ENCODE measurements at places on chromosomes 16 and 17.
A peak's percentile ranks its signal among the peaks of the same experiment; 100 is the strongest.

GRCh38 chr16:11133344-11133943 lies 122.6 kb downstream of the SOCS1 start:
- DNase-seq, result no peak

DNA sequence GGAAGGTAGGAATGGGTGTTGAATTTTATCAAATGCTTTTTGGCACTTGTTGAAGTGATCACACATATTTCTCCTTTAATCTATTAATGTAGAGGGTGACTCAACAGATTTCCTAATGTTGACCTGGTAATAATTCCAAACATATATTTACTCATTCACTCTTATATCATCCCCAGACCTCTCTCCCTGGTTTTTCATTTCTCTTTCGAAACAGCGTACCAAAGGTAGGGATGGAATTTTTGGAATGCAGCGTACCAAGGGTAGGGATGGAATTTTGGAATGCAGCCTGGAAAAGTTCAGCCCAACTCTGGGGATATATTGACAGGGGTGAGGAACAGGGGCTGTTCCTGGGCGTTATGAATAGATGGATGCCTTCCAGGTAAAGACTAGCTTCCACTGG lies 7.3 kb downstream of the KIF18B start:
- DNase-seq, result no peak

DNA sequence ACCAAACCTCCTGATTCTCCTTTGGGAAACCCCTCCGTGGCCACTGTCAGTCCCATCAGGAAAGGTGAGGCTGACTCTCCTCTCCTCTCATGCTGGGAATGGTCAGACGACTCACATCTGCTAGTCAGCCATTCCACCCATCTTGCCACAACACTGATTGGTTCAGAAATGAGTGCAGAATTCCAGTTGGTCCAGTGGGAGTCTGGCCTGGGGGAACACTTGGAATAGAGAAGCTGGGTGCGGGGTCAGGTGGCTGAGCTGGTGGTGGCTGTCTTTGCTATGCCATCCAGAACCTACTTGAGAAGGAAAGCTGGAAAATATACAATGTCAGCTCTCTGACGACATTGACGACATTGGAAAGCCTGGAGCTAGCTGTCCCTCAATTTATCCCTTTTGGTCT lies 23.6 kb upstream of the PLLP start:
- DNase-seq, result no peak

DNA sequence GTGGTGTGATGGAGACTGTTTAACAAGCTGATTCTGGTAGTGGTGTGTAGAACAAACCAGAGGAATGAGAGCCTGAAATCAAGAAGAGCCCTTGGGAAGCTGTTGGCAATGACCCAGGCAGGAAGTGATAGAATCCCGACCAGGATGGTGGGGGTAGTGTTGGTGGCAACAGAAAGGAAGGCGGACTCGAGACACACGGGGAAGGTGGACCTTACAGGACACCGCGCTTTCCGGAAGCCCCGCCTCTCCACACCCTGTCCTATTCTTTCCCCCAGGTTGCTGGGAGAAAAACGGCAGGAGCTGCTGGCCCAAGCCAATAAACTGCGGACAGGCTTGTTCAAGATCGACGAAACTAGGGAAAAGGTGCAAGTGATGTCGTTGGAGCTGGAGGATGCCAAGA lies 30.0 kb upstream of the KDM6B start:
- no peak for DNase-seq

GRCh38 chr16:78584213-78584860 lies 484.9 kb downstream of the WWOX start:
- no peak for DNase-seq

DNA sequence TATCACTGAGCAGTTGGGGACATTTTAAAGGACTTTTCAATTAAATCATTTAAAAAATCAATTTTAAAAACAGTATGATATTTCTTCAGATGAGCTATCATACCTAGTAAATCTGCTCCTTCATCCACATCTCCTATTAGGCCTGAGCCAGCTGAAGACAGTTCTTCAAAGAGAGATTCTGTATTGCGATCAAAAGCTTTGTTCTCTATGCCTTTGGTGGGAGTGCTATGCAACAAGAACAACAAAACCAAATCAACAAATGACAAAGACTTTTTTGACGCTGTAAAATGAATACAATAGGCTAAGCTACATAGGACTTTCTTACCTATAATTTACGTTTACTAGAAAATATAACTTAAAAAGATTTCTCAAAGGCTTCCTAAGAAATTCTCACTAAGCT lies 106.5 kb downstream of the SPAG9 start:
- DNase-seq, result no peak

- no peak for DNase-seq
These were observed 190.3 kb downstream of the CPPED1 start for GRCh38 chr16:12613131-12613991.

- no peak for DNase-seq
These were observed 42.9 kb upstream of the NFAT5 start for GRCh38 chr16:69522732-69523404.

GRCh38 chr16:46748775-46749705 lies 896 bp upstream of the MYLK3 start:
- DNase-seq, result no peak

DNA sequence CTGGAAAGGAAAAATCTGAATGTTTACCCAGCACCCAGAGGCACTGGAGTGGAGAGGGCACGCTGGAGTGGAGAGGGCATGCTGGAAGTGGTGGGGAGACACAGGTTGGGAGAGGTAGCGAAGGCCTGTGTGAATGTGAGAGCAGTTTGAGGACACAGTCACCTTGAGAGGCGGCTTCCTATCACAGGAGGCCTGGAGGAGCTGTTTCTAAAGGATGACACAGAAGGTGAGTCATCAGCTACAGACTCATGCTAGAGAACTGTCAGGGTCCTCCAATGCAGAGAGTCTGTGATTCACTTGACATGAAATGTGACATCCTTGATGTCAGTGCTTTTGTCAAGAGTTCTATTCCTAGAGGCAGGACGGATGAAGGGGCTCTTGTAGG lies 13.8 kb downstream of the CTRL start:
- DNase-seq, result no peak

GRCh38 chr16:49096176-49096945 lies 185.3 kb downstream of the CBLN1 start:
- no peak for DNase-seq

GRCh38 chr16:12257926-12258561 lies 281.5 kb downstream of the SNX29 start:
- no peak for DNase-seq

GRCh38 chr16:401468-402348 lies at the start of gene DECR2:
DECR2 (plus strand) TSS chr16:401885; CDS start chr16:401964, 79 bp downstream.
- peak; percentile 92 for DNase-seq

DNA sequence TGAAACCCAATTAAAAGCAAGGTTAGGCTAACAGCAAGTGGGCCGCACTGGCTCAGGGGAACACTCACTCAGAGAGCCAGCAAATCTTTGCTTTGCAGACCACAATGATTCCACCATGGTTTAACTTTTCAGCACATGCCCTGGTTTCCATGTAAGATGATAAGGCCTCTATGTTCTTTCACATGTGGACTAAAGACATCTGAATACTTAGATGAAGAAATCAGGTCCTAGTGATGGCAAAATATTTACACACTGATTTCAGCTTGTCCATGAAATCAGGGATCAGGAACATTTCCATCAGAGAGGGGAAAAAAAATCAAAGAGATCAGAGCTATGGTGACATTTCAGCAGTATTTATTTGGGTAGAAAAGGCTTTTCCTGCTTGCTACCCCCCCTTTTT lies 258.2 kb upstream of the IRX5 start:
- DNase-seq, result no peak

DNA sequence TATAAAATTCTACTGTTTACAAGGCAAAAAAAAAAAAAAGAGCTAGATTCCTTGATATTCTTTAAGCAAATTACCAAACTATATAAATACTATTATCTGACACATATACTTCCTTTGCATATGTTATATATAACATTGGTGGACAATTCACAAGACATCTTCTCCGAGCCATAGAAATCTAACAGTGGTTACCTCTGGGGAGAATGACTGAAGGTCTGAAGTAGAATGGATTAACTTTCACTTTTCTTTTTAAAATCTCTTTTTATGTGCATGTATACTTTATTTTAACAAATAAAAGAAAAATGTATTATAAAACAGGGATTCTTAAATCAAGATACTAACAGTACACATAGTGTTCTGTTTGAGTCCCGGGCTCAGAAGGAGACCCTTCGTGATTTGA lies 131.0 kb downstream of the MRTFB start:
- DNase-seq, result no peak

- DNase-seq, result no peak
These were observed 849 bp downstream of the CAPN15 start for GRCh38 chr16:528111-529011.

DNA sequence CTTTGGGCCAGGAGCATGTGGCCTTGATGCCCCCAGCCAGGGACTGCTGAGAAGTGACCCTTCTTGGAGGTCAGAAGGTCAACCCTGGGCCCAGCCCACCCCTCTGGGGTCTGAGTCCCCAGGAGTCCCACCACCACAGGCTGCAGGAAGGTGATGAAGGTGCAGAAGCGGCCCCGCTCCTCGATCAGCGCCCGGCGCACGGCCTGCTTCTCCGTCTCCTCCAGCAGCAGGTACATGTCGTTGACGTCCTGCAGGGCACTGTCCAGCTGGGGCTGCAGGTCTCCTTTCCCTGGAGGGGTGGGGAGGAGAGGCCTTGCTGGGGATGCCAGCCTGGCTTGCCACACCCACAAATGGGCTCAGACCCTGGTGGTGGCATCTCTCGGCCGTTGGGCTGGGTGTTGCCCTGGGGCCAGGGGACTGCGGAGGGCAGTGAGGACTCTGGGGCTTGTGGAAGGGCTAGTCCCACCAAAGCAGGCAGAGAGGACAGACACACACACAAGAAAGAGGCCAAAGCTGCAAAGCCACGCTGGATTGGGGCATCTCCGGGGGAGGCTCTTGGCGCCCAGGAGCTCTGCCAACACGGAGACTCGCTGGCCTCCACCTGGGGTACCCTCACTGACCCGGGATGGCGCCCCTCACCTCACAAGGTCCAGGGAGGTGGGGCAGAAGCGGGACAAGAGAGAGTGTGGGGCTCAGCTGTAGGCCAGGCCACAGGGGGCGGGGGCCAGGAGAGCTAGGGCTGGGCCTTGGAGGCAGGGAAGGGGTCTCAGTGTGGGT lies 7.5 kb downstream of the MTSS2 start:
- no peak for DNase-seq

DNA sequence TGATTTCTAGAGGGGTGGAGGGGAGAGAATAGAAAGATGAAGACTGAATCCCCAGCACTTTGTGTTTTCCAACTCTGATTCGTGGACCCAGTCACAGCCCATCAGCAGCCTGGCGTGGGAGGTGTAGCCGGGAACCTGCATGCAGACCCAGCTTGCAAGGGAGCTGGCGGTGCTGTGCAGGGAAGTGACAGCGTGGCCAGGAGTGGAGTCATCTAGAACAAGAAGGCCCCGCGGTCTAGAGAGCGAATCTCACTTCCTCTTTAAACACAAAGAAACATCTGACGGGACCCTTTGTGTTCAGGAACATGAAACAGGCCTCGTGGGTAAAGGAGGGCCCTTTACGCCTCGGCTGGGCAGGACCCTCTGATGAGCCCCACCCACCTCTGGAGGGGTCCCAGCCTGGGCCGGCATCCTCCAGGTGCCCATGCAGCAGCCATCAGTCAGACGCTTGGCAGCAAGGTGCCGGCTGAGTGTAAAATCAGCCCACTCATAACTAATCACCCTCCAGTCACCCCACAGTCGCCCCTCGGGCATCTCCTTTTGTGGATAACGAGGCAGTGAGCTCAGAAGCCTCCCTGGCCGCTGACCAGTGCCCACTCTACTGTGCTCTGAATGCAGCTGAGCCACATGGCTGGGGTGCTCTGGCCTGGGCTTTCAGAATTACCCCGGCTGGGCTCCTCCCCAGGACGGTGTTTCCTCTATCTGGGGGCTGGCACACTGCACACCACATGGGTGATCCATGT lies 4.4 kb downstream of the SNAI3 start:
- DNase-seq, result peak; percentile 55

DNA sequence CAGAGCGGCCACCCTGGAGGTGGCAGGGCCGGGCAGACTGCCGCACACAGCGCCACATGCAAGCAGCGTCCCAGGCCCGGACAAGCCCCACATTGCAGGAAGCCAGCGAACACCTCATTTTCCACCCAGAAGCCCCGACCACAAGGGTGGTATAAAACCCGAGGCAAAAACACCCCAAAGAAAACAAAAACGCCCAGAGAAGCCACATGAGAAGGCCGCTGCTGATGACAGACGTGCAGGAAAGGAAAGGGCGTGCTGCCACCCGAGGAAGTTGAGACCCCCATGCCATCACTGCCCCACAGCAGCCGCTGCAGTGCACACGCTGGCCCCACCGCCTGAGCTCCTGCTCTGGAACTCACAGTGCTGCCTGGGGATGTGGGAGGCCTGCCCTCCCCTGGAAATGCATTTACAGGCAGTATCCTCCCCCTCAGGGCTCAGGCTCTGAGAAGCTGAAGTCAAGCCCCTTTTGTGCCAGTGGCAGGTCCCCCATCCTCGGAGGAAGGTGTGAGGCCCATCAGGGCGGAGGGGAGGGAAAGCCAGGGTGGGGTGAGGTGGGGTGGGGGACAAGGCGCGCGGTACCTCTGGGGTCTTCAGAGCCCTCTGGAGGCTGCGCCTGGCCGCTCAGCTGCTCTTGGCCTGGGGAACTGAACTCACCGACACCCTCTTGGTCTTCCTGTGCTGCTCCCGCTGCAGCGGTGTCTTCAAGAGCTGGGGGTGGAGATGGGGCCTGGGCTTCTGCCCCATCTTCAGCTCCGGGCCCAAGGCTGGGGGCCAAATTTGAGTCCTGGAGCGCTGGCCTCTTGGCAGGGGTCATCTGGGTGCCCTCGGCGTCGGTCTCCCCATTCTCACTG lies 62.0 kb downstream of the IL21R start:
- DNase-seq, result peak; percentile 75

- no peak for DNase-seq
These were observed 4.3 kb upstream of the CYBA start for GRCh38 chr16:88655053-88655732.

GRCh38 chr17:34135841-34136240 lies 119.2 kb upstream of the CCL2 start:
- DNase-seq, result no peak

DNA sequence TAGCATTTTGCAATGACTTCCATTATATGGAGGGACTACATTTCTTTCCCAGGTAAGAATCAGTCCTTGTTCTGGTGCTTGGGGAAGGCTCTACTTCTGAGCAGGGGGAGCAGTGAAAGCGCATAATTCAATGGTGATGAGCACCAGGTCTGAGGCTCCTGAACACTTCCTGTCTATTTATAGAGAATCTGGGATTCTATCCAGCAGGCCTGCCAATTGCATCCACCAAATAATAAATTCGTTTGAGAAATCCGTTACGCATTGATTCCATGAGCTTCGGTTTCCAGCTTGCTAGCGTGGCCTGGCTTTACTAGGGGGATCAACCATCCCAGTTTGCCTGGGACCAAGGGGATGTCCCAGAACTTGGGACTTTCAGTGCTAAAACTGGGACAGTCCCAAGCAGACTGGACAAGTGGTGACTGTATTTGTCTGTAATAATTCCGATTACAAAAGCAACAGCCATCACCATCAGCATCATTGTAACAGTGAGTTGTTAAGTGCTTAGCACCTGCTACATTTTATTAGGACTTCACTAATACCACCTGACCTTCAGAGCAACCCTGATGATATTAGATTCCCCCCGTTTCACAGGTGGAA lies 349.9 kb downstream of the MAF start:
- no peak for DNase-seq

GRCh38 chr16:3961449-3961849 lies 80.9 kb upstream of the CREBBP start:
- DNase-seq, result no peak

- no peak for DNase-seq
These were observed 8.8 kb downstream of the PCGF2 start for GRCh38 chr17:38739305-38739704.

- no peak for DNase-seq
These were observed 45.4 kb downstream of the NKD1 start for GRCh38 chr16:50593410-50594150.

Data from central memory CD4-positive, alpha-beta T cell (primary cell).